ENCODE measurements at places on chromosomes 12 and 14. TPM values are rescaled to one million over a fixed set of nuclear protein-coding genes. Genes with fewer than 3 reads are reported as not detected.

DNA sequence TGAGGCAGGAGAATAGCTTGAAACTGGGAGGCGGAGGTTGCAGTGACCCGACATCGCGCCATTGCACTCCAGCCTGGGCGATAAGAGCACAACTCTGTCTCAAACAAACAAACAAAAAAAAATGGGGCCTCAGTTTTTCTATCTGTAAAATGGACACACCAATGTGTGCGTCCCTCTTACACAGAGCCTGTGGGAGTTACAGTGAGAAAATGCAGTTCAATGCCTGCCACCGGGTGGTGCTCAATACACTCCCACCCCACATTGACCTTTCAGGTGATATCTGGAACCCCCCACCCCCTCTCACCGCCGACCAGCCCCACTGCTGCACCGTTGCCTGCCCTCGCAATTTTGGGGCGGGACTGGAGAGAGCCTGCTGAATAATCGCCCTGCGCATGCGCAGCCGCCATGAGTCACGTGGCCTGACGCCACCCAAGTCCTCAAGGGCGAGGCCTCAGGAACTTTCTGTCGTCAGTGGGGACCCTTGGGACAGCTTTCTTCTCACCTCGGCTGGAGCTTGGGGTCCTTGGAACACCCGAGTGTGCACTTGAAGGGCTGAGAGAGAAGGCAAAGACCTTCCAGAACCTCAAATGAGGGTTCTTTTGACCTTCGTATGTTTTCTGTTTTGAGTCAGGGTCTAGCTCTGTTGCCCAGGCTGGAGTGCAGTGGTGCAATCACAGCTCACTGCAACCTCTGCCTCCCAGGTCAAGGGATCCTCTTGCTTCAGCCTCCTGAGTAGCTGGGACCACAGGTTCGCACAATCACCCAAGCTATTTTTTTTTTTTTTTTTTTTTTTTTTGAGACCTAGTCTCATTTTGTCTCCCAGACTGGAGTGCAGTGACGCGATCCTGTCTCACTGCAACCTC, 14.6 kb upstream of the CABP1 start:
- no peak overlapping the region for H3K27ac ChIP-seq
- no peaks in the 10 kb centered on the region for H3K27me3 ChIP-seq

DNA sequence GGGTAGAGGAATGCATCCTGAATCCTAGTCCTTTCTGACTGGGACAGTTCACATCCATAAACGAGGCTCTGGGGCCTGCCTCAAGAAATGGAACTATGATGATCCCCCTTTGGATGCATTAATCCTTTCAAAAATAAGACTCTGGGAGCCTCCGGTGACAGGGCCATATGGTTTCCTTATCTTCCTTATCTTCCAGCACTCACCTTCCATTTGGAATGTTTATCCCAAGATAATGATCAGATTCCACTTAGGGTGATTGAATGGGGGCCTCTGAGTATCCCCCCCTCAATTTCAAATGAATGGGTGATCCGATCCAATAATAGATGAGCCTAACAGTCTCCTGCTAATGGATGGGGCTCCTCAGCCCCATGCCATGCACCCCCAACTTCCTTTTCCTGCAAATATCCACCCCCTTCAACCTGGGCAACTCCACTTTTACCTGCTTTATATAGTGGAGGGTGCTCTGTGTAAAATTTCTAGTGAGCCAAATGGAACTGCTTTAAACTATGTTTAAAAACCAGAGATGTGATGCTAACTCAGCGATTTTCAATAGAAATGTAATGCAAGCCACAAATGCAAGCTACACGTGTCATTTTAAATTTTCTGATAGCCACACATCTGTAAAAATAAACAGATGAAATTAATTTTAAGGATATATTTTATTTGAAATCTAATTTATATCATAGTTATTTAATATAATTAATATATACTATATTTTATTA, 157.8 kb downstream of the ZFP36L1 start:
- no peak for DNase-seq
- H3K27ac ChIP-seq: peak overlapping the region; percentile 80
- H3K4me1 ChIP-seq: peaks cover 32% of the 10 kb centered on the region

GRCh38 chr12:64457466-64457865, 5.5 kb downstream of the TBK1 start:
- peaks cover 35% of the 10 kb centered on the region for H3K4me1 ChIP-seq
- H3K27ac ChIP-seq: no peak overlapping the region
- no peak for DNase-seq
- H3K36me3 ChIP-seq: no peaks in the 10 kb centered on the region

DNA sequence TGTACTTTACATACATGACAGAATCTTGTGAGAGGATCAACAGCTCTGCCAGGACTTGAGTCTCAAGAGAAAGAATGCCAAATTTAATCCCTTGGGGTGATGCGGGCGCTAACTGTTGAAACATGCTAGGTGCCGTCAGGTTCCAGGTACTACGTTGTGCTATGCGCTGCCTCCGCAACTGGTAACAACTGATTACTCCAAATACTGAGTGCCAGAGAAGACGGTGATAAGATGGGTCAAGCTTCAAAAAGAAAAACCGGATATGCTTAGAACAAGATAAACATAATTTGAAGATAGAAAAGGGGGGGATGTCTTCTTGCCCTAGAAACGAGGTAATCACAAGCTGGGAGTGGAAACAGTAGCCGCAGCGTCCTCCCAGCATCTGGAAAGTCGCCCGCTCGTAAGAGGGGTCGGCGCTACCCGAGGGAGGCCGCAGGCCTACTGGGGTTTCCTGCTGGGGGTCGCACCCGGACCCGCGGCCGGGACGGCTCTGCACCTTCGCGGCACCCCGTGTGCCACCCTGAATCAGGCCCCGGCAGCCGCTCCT, 678 bp downstream of the ZBTB25 start:
- H3K36me3 ChIP-seq: no peaks in the 10 kb centered on the region
- H3K27ac ChIP-seq: peak overlapping the region; percentile 99
- DNase-seq: peak; percentile 36
- peak overlapping the region; percentile 71 for H3K4me3 ChIP-seq

DNA sequence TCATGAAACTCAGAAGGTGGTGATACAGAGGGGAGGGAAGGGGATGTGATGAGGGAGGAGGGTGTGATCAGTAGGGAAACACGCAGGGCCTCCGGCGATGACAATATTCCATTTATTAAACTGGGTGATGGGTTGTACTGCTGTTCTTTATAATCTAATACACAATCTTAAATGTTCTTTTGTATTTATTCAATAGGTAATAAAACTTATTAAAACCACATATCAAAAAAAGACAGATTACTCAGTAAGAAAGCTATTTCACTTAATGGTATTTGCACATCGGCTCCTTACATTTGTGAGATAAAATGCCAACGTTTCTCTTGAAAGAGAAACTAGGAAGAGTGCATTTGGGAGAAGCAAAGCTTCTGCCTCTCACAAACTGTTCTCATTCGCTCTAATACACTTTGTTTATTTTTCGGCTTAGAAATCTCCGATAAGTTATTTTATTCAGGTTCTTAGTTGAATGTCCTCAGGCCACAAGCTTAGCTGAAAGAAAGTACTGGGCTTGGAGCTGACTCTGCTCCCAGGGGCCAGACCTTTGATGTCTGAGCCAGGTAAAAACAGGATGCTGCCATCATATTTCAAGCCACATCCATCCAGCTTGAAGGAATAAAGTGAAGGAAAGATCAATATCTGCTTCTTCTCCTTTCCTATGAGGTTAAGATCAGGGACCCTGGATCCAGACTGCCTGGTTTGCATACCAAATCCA, 17.5 kb downstream of the STON2 start:
- no peaks in the 10 kb centered on the region for H3K27me3 ChIP-seq
- no peak overlapping the region for H3K4me3 ChIP-seq
- no peak overlapping the region for H3K27ac ChIP-seq
- H3K4me1 ChIP-seq: no peaks in the 10 kb centered on the region
- no peaks in the 10 kb centered on the region for H3K36me3 ChIP-seq
- DNase-seq: no peak

GRCh38 chr14:61429316-61429715, 107.9 kb downstream of the PRKCH start:
- H3K27me3 ChIP-seq: no peaks in the 10 kb centered on the region
- no peaks in the 10 kb centered on the region for H3K4me1 ChIP-seq
- no peaks in the 10 kb centered on the region for H3K36me3 ChIP-seq
- no peak overlapping the region for H3K4me3 ChIP-seq
- no peak for DNase-seq

GRCh38 chr14:40119321-40119720, 687.1 kb upstream of the FBXO33 start:
- H3K36me3 ChIP-seq: no peaks in the 10 kb centered on the region
- H3K4me1 ChIP-seq: no peaks in the 10 kb centered on the region

- DNase-seq: no peak
- no peaks in the 10 kb centered on the region for H3K4me1 ChIP-seq
- H3K36me3 ChIP-seq: no peaks in the 10 kb centered on the region
- no peak overlapping the region for H3K27ac ChIP-seq
- no peaks in the 10 kb centered on the region for H3K27me3 ChIP-seq
- no peak overlapping the region for H3K4me3 ChIP-seq
Observed at GRCh38 chr14:88303041-88303440, 20.0 kb downstream of the KCNK10 start.

GRCh38 chr12:56084958-56085543, 5.1 kb downstream of the ERBB3 start:
- peak overlapping the region; percentile 33 for H3K27ac ChIP-seq
- no peak overlapping the region for H3K4me3 ChIP-seq
- peaks cover 36% of the 10 kb centered on the region for H3K4me1 ChIP-seq
- no peaks in the 10 kb centered on the region for H3K36me3 ChIP-seq
- H3K27me3 ChIP-seq: no peaks in the 10 kb centered on the region

NOS1 gene
- 0.96 TPM for total RNA-seq

DNA sequence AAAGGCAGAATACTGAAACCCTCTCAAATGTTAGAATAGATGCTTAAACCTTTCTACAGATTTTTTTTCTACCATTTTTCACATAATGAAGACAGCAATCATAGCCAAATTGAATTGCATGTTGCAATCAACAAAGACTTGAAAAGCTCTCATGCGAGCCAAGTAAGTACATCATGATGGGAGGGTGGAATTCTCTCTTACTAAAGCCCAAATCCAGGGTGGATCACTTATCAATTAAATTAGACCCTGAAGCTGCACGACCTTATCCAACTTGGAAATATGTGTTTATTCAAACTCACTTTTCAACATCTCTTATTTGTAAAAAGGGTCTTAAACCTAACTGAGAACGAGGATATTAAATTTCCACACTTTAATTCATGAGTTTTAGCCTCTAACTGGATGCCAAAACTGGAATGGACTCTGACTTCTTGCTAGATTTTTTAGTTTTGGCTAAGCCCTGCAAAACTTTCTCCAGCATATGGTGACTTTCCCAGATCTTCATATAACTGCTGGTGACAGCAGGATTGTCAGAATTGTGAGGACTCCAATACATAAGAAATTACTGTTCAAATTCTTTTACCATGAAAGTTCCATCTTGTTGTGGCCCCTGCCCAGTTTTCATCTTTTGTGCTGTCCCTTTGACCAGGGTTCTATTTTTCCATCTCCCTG, 53.6 kb downstream of the HECTD4 start:
- H3K36me3 ChIP-seq: no peaks in the 10 kb centered on the region
- H3K4me1 ChIP-seq: peaks cover 17% of the 10 kb centered on the region
- H3K27me3 ChIP-seq: no peaks in the 10 kb centered on the region
- H3K27ac ChIP-seq: no peak overlapping the region

DNA sequence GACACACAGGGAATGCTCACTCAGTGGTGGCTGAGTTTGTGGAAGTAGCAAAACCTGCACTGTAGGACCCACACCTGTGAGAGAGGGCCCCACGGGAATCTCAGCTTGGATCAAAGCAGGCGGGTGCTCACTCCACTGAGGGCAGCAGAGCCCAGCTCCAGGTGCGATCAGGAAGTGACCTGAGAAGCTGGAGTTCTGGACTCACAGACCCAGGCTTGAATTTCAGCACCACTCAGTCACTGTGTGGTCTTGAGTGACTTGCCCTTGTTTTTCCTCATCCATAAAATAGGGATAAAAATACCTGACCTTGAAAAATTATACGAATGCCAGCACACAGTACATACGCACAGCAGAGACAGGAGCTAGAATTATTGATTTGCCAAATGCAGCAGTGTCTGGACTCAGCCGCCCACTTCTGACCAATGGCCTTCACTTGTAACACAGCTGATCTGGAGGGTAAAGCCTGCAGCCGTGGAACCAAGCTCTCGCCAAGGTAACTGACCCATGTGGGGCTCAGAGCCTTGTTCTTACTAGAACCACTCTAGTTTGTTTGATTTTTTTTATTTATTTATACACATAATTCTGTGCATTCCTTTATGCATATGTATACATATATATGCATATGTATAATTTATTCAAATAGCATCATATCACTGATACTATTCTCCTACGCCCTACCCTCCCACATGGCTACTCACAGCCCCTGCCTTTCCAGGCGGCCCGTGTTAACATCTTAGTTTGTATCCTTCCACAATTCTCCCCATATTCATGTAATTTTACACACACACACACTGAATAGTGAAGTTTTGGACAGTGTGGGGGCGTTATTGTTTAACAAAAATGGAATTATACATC, 53.9 kb downstream of the DPF3 start:
- no peak overlapping the region for H3K4me3 ChIP-seq
- H3K36me3 ChIP-seq: no peaks in the 10 kb centered on the region
- no peaks in the 10 kb centered on the region for H3K27me3 ChIP-seq
- no peaks in the 10 kb centered on the region for H3K4me1 ChIP-seq
- no peak for DNase-seq

GRCh38 chr12:78392918-78393317, 471.7 kb upstream of the SYT1 start:
- no peak overlapping the region for H3K4me3 ChIP-seq
- DNase-seq: no peak
- H3K4me1 ChIP-seq: no peaks in the 10 kb centered on the region
- no peaks in the 10 kb centered on the region for H3K27me3 ChIP-seq

GRCh38 chr12:101746196-101746595, 6.9 kb upstream of the SYCP3 start:
- H3K27me3 ChIP-seq: no peaks in the 10 kb centered on the region
- no peak for DNase-seq
- no peaks in the 10 kb centered on the region for H3K4me1 ChIP-seq
- peaks cover 66% of the 10 kb centered on the region for H3K36me3 ChIP-seq
- H3K4me3 ChIP-seq: no peak overlapping the region
